ENCODE measurements at places on chromosomes 16 and 17.

DNA sequence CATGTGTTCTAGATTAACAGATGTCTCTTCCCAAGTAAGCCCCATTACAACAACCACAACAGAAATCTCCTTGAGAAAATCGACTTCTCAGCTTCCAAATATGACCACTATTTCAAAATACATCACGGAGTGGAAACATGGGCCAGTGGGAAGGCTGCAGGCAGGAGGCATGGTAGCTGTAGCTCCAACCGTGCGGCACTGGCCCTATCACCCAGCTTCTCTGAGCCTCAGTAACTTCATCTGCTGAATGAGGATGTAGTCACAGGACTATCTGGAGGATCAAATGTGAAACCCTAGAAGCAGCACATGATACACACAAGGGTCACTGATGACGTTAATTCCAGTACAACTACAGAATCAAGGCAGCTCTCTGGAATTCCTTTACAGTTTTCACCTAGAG is 112.2 kb downstream of the VPS53 start:
- no peak for DNase-seq

DNA sequence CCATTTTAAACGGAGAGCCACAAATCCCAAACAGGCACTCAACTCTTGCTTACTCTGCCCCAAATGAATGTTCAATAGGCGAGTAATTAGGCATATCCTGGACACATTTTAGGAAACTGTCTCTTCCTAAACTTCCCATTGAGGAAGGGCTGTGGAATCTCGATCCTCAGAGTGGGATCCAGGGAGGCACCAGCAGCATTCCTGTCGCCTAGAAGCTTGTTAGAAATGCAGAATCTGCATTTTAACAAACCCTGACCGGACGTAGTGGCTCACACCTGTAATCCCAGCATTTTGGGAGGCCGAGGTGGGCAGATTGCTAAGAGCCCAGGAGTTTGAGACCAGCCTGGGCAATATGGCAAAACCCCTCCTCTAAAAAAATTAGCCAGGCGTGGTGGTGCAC is 95.6 kb downstream of the GAS7 start:
- no peak for DNase-seq

DNA sequence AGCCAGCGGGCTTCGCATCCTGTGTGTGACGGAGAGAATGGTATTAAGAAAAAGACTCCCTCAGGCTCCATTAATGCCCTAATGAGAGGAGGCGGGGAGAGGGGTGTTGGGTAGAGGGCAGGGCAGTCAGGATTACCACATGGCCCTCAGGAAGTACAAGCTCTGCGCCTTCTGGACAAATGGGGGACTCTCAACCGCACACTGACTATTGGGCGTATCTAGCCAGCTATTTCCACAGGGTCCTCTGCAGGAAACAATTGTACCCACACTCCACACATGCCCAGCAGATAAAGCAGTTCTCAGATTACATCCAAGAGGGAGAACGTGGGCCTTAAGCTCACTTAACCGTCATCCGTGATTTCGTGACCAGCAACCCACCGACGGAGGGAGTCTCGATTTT is 14.7 kb downstream of the NXN start:
- DNase-seq, result no peak

DNA sequence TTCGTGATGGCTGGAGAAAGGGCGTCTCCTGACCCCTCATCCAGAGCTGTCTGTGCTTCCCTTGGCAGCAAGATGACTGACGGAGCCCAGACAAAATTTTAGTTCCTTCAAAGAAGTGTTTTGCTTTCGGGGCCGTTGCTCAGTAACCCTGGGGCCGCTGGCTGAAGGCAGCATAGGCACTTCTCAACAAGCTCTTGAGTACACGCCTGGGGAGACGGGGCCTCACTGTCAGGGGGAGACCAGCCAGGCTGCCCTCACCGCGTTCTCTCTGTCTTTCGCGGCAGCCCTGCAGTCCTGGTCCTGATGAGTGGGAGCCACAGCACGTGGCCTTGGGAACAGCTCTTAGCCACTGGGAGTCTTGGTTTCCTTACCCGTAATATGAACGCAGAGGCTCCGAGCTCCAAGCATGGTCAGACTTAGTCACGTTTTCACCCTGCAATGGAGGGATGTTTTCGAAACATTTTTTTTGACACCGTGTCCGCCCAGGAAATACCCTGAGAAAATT is 86.0 kb downstream of the IRF8 start:
- DNase-seq, result peak; percentile 16

DNA sequence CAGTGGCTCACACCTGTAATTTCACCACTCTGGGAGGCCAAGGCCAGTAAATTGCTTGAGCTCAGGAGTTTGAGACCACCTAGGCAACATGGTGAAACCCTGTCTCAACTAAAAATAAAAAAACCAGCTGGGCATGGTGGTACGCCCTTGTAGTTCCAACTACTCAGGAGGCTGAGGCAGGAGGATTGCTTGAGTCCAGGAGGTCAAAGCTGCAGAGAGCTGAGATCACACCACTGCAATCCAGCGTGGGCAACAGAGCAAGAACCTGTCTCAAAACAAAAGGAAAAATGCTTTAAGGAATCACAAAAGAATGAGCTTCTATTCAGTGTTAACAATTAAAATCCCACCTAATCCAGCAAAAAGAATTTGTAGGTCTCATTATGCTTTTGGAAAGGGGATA is 5.9 kb downstream of the PRR11 start:
- DNase-seq, result no peak

DNA sequence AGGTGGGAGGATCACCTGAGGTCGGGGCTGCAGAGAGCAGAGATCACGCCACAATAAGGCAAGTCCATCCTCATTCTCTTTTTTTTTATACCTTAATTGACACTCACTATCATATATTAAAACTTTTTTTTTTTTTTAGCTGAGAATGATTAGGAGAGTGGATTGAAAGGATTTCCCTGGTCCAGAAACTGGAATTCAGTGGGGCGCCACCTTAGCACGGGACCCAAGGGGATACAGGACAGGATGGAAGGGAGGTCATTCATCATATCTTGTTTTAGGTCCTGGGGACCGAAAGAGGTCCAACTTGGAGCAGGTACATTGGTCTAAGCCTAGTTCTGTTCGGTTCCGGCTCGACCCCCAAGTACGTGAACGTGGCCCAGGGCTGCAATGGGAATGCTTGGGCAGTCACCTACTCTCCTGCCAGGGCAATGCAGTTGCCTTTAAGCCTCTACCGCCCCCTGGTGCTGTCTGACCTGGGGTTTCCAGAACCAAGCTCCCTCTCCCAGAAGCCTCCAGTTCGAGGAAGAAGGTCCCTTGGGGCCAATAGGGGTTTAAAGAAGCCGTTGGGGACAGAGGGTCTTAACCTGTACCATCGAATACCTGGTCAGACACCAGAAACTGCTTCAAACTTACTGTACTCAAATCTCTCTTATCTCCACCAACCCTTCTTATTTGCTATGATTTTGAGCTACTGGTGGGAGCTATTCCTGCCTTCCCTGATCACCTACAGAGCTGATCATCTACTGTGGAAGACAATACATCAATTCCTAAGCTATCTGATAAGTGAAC is 19.9 kb upstream of the GPATCH8 start:
- DNase-seq, result no peak
